Lung microvascular endothelial cell (primary cell): ENCODE measurements at places on chromosomes 16 and 17. TPM values are rescaled to one million over a fixed set of nuclear protein-coding genes. Genes with fewer than 3 reads are reported as not detected.
A peak's percentile ranks its signal among the peaks of the same experiment; 100 is the strongest.

The HS3ST2 gene
- total RNA-seq: not detected in 2 replicates

DNA sequence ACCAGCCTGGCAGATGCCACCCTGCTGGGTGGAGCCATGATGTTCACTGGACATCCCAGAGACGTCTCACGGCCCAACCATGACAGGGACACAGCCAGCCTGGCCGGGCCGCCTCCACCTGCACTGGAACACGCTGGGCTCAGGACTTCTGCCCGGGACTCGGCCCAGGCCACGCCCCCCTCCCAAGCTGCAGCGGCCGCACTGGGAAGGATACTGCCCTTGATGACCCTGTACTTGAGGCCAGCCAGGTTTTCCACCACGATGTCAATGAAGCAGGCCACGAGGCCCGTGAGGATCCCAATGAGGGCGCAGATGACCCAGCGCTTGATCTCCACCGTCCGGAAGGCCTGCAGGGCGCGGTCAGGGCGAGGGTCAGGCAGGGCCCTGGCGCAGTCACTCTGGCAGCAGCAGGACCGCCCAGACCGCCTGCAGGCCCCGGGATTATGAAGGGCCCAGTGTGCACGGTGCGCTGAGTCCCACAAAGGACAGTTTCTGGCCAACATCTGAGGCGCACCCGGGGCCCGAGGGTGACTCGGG lies 14.2 kb downstream of the CLCN7 start:
- DNase-seq: no peak

DNA sequence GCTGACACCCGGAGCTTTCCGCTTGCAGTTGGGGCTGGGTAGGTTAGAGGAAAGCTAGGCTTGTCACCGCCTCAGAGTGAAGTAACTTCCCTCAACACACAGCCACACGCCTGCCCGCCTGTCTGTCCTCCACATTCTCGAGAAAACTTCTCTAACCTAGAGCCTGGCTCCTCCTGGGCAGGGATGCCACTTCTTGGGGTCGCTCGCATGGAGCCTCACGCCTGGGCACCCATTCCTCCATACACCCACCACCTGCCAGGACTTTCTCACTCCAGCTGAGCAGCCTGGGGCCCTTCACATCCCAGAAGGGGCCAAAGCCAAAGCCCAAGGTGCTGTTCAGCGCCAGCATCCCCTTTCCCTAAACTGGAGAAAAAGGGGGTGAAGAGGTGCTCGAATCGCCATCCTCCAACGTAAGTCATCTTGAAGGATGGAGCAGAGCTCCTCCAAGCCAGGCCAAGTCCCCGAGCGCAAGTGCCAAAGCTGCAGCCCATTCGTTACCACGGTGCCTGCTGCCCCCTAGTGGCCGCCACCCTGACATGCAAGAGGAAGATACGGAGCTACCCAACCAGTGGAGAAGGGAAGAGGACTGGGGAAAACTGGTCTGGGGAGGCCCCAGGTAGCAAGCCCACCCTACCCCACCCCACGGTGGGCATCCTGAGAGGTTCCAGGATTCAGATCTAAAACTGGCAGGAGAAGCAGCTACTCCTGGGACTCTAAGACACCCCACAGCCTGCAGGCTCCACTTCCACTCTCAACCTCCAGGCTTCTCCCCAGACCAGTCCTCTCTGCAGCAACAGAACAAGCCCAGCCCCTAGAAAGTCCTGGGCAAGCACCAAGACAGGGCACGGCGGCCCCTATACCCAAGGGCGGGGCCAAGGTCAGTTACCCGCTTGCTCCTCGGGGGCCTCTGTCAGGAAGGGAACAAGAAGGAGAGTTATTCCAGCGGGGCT lies 63.1 kb downstream of the MYO18A start:
- peak; percentile 72 for DNase-seq

GRCh38 chr17:74455025-74455545 lies 11.3 kb upstream of the CD300A start:
- DNase-seq: no peak

DNA sequence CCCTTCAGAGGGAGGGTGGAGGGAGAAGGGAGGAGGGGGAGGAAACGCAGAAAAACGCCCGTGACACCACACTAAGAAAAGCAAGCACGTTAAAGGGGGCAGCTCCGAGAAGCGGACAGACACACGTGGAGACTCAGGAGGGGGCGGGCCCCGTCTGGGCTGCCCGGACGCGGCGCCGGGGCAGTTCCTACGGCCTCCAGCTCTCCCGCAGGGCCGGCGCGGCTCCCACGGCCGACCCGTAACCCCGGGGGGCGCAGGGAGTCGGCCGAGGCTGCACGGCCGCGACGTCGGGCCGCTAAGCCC lies 362 bp downstream of the KLHDC4 start:
- no peak for DNase-seq

GRCh38 chr17:20223808-20224328 lies 214.7 kb downstream of the SPECC1 start:
- DNase-seq: no peak

DNA sequence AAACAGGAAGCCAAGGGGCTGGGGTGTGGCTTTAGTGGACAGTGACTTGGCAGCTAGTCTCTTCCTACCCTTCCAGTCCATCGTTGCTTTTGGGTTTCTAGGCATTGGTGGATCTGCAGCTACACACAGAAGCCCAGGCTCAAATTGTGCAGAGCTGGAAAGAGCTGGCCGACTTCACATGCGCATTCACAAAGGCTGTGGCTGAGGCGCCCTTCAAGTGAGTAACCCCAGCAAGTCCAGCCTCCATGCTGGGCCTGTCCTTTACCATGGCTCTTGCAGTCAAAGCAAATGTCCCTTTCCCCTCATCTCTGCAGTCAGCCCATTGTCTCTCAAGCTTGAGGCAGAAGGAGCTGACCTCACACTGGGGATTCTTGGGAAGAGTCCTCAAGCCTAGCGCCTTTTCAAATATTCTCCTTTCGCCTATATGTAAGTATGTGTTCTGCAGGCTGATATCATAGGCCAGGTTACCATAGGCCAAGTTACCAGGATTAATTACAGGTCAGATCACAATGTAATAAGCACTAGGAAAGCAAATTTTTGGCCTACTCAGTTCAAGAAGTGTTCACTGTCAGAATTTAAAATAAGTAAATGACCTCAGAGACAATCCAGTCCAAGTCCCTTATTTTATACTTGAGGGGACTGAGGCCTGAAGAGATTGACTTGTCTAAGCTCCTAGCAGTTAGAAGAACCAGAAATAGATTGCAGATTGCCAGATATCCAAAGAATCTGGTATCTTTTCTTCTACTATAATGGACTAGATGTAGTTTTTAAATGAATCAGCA lies 6.5 kb downstream of the EME1 start:
- no peak for DNase-seq

GRCh38 chr17:4483012-4483840 lies 15.5 kb upstream of the SPNS2 start:
- peak; percentile 27 for DNase-seq

GRCh38 chr17:66398617-66399016 lies 96.2 kb downstream of the PRKCA start:
- DNase-seq: no peak
